ENCODE measurements at places on chromosomes 3 and 15.

GRCh38 chr3:46705751-46706552 lies 4.8 kb downstream of the TMIE start:
- no peak for DNase-seq

DNA sequence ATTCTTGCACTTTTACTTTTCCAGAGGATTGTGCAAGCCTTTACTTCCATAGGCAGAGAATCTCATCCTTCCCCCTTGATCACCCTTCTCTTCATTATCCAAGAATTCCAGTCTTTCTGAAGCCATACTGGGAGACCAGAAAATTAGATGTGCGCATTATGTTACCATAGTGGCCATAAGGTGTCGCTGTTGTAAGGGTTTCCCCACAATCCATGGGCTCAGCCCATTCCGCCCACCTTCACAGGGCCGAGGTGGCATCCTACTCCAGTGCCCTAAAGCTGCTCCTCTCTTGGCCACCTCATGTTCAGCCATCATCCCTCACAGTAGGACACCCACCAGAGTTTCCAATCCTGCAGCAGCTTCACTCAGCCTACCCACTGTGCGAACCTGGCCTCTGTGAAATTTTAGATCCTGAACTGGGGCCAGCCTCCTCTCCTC lies 35.0 kb downstream of the CTSH start:
- no peak for DNase-seq

- no peak for DNase-seq
Measured at GRCh38 chr15:85324202-85324601, 56.2 kb upstream of the AKAP13 start.

GRCh38 chr15:73001840-73002239 lies 50.4 kb upstream of the NEO1 start:
- DNase-seq = no peak

GRCh38 chr15:85899927-85900326 lies 105.2 kb upstream of the KLHL25 start:
- no peak for DNase-seq

DNA sequence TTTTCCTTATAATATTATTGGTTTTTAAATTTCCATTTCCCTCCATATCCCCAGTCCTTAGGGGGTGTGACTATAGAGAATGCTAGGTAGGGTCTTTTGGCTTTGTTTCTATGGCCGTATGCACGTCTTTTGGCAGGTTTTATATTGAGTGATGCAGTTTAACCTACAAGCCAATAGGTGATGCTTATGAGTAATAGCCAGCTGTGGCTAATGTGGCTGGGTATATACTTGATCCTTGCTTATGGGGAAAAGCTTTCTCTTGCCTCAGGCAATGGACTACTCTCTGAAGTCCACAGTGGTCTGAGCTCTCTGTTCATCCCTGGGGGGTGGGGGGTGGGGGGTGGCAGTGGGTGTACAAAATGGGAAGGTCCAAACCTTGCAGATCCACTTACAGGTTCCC lies 223.9 kb downstream of the MFSD1 start:
- no peak for DNase-seq

- no peak for DNase-seq
Measured at GRCh38 chr15:33678176-33678575, 290.1 kb upstream of the CHRM5 start.

GRCh38 chr3:178684881-178685590 lies 148.8 kb downstream of the KCNMB2 start:
- DNase-seq = no peak

DNA sequence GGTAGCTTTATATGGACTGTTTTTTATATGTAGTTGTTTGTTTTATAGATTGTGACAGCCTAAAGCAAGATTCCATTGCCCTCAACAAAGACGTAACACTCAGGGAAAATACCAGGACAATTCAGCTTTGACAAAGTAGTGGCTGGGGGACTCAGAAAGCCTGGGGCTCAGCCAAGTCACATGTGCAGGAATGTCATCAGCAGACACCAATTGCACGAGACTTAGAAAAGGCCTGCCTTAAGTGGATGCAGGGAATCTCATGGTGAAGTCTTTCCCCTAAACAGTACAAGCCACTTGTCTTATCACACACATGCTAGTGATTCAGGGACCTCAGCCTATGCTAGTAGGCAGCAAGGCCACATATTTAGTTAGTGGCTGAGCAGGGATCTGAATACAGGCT lies 381.8 kb upstream of the THBS1 start:
- DNase-seq = no peak

GRCh38 chr15:85825719-85826118 lies 31.0 kb upstream of the KLHL25 start:
- no peak for DNase-seq

DNA sequence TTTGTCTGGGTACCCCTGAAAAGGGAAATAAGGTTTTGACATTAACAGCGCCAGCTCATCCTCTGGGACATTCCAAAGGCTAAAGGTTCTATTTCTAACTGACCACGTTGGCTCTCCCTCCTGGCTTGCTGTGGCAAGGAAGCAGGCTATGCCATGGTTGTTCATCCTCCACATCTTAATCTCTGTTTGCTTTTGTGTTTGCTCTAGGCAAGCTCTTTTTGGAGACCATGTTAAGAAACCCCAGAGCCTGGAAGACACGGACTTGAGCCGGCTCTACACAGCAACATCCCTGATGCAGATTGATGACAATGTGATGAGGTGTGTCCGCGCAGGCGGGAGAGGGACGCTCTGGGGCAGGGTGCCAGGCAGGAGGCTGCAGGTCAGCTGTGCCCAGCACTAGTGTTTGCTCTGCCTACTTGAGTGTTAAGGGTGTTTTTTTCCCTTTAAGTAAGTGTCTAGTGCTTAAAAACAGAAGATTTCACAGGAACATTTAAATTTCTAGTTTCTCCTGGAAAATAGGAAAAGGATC lies 33.3 kb downstream of the RLBP1 start:
- no peak for DNase-seq

DNA sequence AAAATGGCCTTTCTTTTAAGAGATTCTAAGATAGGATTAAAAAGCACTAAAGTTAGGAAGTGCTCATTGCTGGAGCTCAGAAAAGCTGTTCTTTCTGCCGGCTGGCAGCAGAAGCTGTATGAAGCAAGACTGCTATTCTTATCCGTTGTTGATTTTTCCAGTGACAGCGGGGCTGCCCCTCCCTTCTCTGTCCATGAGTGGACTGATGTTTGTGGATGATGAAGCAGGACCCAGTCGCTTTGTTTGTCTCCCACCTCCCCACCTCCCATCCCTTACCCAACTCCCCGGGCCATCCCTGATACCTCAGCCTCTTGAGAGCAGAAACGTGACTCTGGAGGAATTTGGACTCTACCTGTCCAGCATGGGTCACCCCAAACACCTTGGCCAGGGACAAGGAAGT lies 10.3 kb upstream of the MUSTN1 start:
- DNase-seq = no peak

DNA sequence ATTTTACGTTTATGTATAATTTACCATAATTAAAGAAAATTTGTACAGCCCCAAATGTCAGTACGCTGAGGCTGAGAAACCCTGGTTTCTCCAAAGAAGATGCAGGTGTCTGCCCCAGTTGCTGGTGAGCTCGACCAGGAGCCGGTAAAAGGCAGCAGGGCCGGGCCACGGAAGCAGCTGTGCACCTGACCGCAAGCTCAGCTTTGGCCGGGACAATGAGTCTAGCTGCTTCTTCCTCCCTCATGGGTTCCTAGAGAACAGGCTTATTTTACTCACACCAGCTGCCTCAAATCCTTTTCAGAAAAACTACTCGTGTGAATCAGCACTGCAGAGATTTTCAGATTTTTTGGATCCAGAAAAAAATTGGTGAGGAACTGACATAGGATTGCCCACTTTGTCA lies 18.0 kb upstream of the ZXDC start:
- DNase-seq = no peak

- DNase-seq = no peak
Measured at GRCh38 chr15:56960116-56960515, 41.7 kb downstream of the TCF12 start.

DNA sequence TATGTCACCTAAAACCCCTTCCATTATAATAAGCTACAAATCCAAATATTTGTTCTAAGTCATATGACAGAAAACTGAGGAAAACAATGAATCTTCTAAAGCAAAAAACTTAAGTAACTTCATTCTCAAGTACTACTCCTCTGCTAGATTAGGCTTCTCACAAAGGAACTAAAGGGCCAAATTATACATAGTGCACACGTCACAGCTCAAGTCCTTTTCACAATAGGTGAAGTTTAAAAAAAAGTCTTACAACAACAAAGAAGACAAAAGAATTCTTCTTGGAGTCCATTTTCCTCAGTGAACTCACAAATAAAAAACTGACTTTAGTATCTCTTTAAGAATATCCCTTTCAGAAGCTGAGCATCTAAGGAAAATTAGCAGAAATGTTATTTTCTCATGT lies 479.9 kb downstream of the MAGI1 start:
- DNase-seq = no peak
